ENCODE measurements at places on chromosomes 7 and 10.

GRCh38 chr10:12962556-12962955, 39.0 kb downstream of the CCDC3 start:
- no peak for DNase-seq

- DNase-seq: no peak
Observed at GRCh38 chr10:52488606-52489485, 174.8 kb downstream of the DKK1 start.

GRCh38 chr10:81996927-81997326, 121.9 kb downstream of the NRG3 start:
- DNase-seq: no peak

- peak; percentile 58 for DNase-seq
Observed at GRCh38 chr7:105352018-105352612, 36.6 kb downstream of the SRPK2 start.

GRCh38 chr7:92563345-92563744, 26.8 kb downstream of the FAM133B start:
- no peak for DNase-seq

DNA sequence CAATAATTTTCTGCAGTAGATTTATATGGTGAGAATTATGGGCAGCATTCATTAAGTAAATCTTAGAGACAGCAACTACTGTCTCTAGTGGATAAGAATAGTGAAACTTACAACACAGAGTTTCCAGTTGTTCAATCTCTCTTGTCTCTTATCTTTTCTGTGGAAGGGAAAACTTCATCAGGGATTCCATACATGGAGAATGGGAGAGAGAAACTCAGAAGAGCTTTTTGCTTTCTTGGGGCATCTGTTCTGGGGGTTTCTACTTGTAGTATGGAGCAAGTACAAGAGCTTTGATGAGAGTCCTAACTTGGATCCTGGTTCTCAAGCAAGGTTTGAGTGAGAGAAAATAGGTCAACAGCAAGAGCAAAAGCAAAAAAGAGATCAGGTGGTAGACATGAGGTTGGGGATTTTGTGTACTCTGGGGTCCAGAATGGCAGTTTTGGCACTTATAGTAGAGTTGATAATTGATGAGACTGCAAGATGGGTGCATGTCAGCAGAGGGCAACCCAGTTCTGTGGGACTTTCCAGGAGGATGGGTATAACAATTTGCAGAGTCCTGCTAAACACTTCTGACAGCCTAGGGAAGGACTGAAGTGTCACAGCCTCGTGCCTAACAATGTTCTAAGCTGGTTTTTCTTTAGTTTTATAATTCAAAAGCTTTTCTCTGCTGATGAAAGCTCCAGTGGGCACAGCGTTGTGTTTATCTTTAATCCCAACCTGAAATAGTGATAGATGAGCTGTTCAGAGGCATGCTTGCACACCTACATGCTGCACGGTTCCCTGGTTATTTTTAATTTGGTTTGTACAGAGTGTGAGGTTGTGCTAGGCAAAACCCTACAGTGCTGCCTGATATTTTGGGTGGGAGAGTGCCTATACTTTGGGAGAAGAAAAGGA, 32.0 kb upstream of the STRIP2 start:
- peak; percentile 73 for DNase-seq

GRCh38 chr7:31550432-31550831, 36.5 kb downstream of the ITPRID1 start:
- peak; percentile 49 for DNase-seq

- DNase-seq: no peak
Observed at GRCh38 chr7:45687721-45688120, 113.6 kb downstream of the ADCY1 start.

GRCh38 chr7:27112955-27113949, 10.8 kb upstream of the HOXA2 start:
- DNase-seq: no peak

- no peak for DNase-seq
Observed at GRCh38 chr7:46871516-46871915, 710.4 kb downstream of the TNS3 start.

- no peak for DNase-seq
Observed at GRCh38 chr7:14931511-14932215, 29.1 kb upstream of the DGKB start.

DNA sequence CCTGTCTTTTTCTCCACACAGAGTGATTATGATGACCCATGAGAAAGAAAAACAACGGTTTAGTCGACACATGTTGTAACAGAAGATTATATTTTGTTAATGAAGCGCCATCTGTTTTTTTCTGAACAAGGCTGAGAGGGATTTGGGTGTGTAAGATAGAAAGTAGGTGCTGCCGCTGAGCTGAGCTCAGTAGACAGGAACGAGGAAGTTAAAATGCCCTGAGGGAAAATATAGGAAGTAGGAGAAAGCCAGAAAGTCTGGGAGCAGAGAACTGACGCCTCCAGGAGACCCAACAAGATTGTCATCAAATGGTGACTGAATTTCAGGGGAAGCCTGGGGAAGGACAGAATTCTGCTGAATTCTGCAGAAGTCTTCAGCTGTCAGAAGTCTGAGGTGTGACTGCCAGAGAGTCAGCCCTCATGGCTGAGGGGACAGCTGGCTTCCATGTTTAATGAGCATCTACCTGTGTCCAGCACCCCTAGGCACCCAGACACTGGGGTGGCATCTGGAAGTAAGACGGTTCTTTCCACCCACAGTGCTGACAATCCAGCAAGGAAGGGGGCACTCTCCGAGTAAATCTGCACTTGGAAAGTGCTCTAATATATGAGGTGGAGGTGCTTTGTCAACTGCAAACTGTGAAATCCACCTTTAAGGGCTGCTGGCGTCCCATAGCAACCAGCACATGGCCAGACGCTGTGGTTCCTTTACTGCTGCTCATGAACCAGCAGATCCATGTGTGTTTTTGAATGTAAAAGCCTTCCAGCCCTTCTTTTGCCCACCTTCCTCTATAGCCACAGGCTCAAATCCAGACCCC, 12.5 kb upstream of the TSPAN15 start:
- no peak for DNase-seq

GRCh38 chr10:7117806-7118674, 292.8 kb downstream of the SFMBT2 start:
- DNase-seq: peak; percentile 65

DNA sequence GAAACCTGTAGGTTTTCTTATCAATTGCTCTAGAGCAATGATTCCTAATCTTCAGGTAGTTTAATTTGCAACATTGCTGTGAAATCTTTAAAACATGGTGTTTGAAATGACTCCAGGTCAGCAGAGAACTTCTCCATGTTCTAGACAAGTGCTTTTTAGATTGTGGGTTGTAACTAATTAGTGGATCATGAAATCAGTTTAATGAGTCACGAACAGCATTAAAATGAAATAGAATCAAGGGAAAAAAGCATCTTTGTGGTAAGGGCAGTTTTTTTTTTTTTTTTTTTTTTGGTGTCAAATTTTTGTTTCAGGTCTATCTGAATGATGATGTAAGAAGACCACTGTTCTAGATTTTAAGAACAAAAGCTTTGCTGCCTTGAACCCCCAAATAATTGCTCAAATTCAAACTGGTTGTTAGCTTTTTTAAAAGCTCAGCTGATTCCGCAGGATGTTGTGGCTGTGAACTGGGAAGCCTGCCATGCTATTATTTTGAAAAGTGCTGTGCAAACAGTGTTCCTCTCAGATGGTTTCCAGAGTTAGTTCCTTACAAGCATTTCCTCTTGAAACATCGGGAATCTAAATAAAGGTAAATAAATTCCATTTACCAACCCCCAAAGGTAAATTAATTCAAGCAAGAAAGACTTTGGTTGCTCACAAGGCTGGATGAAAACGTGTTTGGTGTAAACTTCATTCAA, 13.1 kb upstream of the PDK4 start:
- peak; percentile 57 for DNase-seq

DNA sequence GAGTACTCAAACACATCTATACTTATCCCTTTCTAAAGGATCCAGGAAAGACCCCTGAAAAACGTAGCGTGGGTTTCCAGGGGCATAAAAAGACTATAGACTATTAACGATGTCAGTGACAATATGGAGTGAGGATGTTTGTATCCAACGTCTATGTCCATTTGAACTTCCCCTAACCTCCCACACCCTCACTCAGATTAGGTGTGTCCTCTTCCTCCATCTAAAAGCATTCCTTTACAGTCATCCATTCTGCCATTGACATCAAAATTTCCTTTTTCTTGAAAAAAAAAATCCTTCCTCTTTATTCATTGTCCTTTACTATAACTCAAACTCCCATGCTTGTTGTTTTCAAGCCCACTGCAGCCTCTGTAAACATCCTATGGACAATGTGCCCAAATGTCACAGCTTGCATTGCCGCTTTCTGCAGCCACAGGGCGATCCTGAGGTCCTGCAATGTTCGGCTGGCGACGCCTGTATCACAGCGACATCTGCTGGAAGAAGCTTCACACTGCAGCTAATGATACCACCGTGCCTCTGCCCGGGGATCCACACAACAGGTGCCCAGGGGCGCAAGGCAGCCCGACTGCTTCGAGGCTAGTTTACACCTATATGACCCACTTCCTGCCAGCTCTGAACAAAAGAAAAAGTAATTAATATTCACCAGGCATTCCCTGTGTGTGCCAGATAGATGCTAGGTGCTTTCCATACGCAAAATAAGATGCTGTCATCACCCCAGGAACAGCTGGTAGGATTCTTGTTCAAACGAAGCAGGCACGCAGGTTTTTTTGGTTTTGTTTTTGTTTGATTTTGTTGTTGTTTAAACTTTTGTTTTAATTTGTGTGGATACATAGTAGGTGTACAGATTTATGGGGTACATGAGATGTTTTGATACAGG, 267.9 kb upstream of the GHITM start:
- peak; percentile 53 for DNase-seq

DNA sequence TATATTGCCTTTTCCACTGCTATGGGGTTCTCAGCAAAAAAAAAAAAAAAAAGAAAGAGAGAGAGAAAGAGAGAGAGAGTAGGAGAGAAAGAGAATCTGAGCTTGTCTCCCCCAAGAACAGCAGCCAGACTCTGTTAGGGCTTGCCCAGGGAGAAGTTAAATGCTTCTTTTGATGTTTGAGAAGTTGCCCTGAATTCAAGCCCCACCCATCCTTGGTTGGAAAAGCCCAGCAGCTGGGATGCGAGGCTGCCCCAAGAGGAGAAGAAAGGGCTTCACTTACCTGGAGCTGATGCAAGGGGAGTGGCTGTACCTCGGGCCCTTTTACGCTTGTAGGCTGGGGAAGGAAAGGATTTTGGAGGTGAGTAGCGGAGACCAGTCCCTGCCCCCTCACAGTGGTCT, 20.9 kb upstream of the MGMT start:
- no peak for DNase-seq

DNA sequence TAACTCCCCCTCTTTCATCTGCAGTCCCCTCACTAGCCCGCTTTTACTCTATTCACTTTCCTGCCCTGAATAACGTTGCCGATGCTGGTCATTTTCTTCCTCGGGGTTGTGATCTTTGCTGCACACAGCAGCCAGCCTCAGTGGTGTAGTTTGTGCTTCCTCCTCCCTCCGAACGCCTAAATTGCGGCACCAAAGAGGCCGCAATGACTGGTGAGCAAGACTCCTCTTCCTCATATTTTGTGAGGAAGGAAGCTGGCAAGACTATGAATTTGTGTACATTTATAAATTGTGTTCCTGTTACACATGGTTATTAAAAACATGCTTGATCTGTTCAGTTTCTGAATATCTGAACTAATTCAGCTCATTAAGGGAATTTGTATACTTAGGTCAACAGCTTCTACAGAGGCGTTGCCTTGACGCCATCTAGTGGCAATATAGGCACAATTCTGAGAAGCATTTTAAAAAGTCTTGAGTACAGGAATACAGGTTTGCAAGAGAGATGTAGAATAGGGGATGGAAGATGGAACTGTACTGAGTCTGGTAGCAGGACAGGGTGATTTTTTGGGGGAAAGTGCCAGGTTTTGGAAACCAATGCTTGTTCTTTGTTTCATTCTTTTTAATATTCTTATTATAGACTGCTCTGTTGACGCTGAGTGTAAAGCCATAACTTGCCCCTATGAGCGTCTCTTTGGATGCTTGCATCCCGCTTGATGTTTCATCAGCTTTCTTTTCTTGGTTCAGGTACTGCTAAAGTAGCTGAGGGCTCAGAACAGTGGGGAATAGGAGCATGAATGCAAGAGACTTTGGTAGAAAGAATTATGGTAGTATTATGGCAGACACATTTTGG, 4.1 kb upstream of the TAS2R5 start:
- DNase-seq: peak; percentile 43

- DNase-seq: no peak
Observed at GRCh38 chr7:66145400-66146104, 30.9 kb downstream of the CRCP start.

- no peak for DNase-seq
Observed at GRCh38 chr10:48932831-48933664, 6.6 kb downstream of the LRRC18 start.

DNA sequence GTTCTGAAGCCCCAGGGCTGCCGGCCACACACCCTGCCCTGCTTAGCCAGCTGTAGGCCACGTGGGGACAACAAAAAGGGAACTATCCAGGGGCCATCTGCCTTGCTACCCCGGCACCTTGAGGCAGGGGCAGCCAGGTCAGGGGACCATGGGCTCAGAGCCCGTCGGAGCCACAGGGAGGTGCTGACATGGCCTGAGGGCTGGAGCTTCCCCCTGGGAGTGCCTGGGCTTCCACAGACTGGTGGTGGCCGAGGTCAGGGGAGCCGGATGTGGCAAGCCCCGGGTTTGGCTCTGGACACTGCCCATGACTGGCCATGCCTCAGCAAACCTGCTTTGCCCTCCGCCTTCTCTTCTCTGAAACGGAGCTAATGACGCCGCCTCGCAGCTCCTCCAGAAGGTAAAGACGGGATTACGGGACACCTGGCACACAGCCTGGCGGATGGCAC, 178.5 kb downstream of the EBF3 start:
- no peak for DNase-seq

DNA sequence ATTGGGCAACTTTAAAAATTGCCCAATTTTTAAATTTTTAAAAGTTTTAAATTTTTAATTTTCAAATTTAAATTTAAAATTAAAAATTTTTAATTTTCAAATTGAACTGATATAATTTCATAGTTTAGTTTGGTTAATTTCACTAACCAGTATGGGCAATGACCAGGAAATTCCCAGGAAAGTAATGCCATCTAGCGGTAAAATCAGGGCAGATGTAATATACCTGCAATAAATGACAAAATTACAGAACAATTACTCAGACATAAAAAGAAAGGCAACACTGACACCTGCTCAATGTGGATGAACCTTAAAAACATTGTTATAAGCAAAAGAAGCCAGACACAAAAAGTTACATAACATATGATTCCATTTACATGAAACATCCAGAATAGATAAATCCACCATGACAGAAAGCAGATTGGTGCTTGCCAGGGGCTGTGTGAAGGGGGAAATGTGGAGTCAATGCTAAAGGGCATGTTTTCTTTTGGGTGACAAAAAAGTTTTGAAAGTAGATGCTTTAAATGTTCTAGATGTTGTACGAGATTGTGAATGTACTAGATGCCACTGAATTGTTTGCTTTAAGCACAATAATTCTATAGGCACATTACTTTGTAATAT, 28.6 kb upstream of the SLC16A12 start:
- peak; percentile 18 for DNase-seq

GRCh38 chr10:67549390-67549789, 146.6 kb downstream of the CTNNA3 start:
- DNase-seq: no peak

All from putamen (tissue), 1 donor.